ENCODE measurements at places on chromosomes 7 and 10. TPM values are rescaled to one million over a fixed set of nuclear protein-coding genes. Genes with fewer than 3 reads are reported as not detected.

GRCh38 chr10:6012121-6012905, 35.0 kb upstream of the IL15RA start:
- DNase-seq, result no peak

DNA sequence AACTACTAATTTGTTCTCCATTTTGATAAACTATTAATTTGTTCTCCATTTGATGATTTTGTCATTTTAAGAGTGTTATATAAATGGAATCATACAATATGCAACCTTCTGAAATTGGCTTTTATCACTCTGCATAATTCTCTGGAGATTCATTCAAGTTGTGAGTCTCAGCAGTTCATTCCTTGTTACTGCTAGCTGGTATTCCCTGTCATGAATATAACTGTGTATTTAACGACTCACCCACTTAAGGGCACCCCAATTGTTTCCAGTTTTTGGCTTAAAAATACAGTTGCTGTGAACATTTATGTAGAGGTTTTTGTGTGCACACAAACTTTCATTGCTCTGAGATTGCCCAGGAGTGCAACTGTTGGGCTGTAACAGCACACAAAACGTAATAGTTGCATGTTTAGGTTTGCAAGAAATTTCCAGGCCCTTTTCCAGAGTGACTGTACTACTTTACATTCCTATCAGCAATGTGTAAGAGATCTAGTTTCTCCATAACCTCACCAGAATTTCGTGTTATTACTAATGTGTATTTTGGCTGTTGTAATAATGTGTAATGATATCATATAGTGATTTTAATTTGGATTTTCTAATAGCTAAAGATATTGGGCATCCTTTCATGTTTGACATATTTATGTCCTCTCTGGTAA, 153.2 kb upstream of the ADCY1 start:
- DNase-seq, result peak; percentile 19

DNA sequence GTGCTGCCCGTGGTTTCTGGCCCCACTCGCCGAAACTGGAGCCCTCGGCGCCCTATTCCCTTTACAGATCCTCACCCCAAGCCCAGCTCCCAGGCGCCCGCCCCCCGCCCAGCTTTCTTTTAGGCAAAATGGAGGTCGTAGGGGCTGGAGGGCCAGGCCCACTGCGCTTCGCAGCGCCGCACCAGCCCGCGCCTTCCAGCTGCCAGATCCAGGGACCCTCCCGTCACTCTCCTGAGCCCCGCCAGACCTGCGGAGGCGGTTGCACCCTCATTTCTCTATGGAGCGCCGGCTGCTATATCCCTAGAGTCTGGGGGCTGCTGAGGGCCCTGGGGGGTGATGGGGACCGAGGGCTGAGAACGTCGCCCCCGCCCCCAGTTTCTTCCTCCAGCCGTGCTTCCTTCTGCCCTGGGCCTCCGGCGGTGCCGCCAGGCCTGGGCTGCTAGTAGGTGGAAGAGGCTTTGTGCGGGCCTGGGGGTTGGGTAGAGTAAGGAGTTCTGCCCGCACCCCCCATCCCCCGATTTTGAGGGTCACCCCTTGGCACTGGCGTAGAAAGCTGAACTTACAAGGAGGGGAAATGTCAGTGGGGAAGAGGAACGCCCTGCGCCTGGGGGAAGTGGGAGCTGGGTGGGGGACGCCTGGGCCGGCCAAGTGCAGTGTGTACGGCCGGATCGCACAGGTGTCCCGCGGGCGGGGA, 1.0 kb downstream of the GNB2 start:
- DNase-seq, result peak; percentile 69

DNA sequence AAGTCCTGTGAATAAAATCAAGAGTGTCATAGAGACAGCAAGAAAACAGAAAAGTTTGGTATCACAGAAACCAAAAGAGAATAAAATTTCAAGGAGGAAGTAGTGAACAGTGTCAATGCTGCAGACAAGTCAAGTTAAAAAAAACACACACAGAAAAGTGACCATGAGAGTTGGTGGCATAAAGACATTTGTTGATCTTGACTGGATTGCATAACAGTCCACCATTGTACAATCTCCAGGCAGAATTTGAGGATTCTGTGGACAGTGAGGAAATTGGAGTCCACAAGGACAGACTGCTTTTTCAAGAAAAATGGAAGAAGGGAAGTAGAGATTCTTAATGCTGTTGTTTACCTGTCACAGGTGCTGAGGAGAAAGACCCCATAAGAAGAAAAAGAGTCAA, 412.5 kb downstream of the PLXDC2 start:
- DNase-seq, result no peak

DNA sequence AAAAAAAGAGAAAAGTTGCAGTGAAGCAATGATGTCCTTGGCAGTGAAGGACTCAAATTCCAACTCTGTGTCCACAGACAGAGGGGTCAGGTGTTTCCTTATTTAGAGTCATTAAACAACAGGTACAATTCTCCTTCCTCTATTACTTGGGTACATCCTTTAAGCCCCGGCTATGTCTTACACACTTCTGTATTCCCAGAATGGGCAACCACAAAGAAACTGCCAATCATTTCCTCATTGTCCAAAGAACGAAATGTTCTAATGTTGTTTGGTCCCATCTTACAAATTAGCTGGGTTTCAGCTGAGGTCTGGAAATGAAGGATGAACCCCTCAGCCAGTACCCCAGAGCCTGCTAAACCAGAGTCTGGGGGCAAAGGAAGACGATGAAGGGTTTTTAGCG, 59.5 kb downstream of the GRB10 start:
- DNase-seq, result no peak

DNA sequence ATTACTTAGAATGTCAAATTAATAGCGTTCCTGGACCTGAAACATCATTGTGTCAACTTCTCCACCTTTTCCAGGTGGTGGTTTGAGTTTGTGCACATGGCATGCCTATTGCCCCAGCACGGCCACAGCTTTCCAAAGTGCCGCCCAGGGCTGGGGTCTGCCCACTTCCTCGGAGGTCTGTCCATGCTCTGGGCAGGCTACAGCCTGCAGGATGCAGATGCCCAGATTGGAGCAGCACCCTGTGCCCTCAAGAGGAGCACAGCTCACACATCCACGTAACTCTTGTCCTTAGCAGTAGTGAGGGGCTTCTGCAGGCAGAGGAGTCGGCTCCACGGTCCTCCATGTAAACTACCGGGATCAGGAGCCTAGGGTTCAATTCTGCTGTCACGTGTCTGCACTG, 238.6 kb downstream of the EBF3 start:
- DNase-seq, result no peak

GRCh38 chr10:26627324-26627723, 70.2 kb upstream of the PDSS1 start:
- DNase-seq, result no peak

GRCh38 chr10:11715815-11716494, 26.2 kb upstream of the ECHDC3 start:
- peak; percentile 87 for DNase-seq

Gene NUTM2A
- not detected for total RNA-seq
